ENCODE measurements at places on chromosomes 6 and 20.

- DNase-seq, result peak; percentile 70
Measured at GRCh38 chr6:149840345-149841075, 23.6 kb downstream of the LRP11 start.

DNA sequence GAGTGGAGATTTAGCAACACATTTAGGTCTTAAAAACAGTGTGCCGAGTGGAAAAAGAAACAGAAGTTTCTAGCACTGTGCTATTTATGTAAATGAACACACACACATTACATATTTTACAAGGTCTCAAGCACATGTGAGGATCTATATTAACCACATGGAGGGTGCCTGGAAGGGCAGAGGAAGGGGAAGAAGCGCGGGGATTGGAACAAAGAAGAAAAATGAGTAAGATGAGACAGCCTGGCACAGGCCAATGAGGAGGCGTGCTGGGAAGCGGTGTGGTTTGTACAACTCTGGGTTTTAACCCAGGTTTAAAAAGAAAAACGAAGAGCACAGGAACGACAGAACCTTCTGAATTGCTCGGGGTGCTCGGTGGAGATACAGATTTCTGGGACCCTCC is 5.7 kb downstream of the KCNG1 start:
- DNase-seq, result no peak

- no peak for DNase-seq
Measured at GRCh38 chr6:118917546-118918328, 17.2 kb downstream of the MCM9 start.

- DNase-seq, result no peak
Measured at GRCh38 chr6:125743604-125744003, 5.8 kb upstream of the HEY2 start.

- peak; percentile 15 for DNase-seq
Measured at GRCh38 chr6:147782302-147782701, 273.8 kb downstream of the SAMD5 start.

- no peak for DNase-seq
Measured at GRCh38 chr6:98574984-98575383, 259.4 kb upstream of the POU3F2 start.

GRCh38 chr6:15365273-15365687 is 119.4 kb downstream of the JARID2 start:
- DNase-seq, result no peak

DNA sequence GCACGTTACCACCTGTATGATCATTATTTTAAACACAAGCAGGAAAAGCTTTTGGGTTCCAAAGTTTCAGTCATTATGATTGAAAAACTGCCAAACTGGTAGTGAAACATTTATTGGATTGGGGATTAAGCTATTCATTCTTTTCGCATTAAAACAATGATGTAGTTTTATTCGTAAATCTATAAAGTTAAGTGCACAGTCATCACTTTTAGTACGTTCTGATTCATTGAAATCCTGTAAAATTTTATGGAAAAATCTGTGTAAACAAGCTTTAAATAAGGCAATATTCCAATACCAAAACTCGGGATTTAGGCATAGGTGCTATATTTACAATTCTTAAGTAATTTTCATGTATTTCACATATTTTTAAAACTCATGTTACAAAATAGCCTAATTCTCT is 379.9 kb downstream of the PLCB1 start:
- no peak for DNase-seq

DNA sequence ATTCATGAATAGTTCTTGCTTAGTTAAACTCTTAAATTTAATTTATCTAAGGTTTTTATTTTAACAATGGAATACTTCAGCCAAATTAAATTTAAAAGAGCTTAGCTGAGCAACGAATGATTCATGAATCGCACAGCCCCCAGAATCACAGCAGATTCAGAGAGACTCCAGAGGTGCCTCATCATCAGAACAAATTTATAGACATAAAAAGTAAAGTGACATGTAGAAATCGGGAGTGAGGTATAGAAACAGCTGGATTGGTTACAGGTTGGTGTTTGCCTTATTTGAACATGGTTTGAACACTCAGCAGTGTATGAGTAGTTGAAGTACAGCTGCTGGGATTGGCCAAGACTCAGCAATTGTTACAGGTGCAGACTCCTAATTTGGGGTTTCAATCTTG is 132.7 kb upstream of the MAP3K4 start:
- DNase-seq, result no peak

DNA sequence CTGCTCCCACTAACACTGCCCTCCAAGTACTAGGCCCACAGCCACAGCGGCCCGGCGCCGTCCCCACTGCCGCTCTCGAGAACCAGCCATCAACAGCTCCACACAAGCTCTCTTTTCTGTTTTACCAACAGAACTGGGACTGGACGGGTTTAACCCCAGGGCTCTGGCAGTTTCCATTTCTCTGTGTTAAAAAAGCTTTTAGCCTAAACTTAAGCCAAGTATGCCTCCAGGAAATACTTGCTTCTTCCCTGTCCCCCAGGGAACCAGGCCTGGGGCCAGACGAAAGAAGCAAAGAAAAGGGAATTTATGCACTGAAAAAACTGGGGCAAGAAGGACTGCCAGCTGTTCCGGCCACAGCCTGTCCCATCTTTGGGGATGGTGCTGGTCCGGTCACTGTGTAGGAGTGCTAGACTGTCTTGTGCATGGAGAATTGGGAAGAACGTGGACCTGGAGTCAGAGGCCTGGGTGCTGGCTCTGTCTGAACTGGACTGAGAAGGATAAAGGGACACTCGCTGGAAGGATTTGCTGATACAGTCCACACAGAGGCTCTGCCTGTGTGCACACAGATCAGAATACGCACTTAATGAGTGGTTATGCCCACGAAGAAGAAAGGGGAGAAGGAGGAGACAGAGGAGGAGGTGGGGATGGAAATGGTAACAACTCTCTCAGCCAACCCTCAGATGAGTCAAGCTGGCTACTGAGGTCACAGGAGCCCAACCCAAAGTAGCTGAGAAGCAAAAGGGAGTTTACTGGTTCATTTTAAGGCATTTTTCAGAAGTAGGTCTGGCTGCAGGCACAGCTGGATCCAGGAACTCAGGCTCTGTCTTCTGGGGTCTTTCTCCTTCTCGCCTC is 254.4 kb upstream of the PMEPA1 start:
- no peak for DNase-seq

GRCh38 chr6:84809455-84809854 is 45.1 kb upstream of the TBX18 start:
- DNase-seq, result no peak

Data from AG04450 (cell line).